ENCODE measurements at places on chromosomes 1 and 21. TPM values are rescaled to one million over a fixed set of nuclear protein-coding genes. Genes with fewer than 3 reads are reported as not detected.

GRCh38 chr21:41761211-41761933 is 5.5 kb downstream of the RIPK4 start:
- no peak for DNase-seq

DNA sequence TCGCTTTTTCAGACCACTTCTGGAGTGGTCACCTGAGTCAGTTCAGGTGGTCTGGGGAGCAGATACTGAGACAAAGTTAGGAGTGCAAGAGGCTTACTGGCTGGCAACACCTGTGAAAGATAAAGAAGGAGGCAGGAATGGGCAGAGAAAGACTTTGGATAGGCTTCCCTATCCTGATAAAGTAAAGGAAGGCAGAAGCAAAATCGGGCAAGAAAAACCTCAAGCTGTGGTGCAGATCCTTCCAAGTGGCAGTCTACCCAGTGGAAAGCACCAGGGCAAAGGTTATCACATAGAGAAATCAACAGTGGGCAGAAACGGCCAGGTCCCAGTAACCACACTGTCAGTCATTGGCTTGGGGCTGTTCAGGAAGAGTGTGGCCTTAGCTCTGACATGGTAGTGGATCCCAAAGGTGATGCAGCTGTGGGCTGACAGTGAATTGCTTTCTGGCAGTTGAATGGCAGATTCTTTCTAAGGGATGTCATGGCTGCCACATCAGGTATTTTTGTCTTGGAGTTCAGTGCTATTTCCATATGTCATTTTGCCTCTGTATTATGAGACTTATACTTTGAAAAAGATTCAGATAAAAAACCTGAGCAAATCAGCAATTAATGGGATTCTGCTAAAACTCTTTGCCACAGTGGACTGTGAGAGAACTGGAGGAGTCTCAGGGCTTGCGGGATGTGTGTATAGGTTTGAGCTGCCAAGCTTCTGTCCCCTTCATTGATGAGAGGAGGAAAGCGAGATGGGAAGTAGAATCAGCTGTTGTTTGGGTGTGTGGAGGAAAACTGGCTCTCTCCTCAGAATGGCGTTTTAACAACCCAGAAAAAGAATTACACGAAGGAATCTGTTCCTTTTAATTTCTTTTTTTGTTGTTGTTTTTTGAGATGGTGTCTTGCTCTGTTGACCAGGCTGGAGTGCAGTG is 8.1 kb upstream of the CGN start:
- DNase-seq, result no peak

Gene ODR4
- 35.3 TPM for polyA plus RNA-seq

DNA sequence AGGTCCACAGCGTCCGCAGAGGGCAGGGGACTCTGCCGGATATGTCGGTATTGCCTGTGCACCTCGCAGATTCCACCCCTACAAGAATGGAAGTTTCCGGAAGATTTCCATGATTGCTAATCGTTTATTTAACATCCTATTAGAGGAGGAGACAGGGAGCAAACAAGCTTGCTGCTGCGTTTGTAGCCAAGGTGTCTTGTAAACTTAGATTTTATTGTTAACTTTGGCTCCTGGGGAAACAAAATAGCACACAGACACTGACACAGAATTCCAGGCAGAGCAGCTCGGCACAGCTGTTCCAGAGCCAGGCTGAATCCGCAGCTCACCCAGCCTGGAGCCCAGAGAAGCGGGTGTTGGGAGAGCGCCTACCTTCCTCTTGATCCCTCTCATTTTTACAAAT is 75.7 kb downstream of the AJAP1 start:
- no peak for DNase-seq

DNA sequence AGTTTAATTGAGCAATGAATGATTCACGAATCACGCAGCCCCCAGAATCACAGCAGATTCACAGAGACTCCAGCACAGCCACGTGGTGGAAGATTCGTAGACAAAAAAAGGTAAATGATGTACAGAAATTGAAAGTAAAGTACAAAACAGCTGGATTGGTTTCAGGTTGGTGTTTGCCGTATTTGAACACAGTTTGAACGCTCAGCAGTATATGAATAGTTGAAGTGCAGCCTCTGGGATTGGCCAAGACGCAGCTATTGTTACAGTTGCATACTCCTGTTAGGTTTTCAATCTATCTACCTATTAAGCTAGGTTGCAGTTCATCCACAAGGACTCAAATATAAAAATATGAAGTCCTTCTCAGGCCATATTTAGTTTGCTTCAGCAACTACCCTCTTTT is 3.1 kb upstream of the MRPL55 start:
- no peak for DNase-seq

DNA sequence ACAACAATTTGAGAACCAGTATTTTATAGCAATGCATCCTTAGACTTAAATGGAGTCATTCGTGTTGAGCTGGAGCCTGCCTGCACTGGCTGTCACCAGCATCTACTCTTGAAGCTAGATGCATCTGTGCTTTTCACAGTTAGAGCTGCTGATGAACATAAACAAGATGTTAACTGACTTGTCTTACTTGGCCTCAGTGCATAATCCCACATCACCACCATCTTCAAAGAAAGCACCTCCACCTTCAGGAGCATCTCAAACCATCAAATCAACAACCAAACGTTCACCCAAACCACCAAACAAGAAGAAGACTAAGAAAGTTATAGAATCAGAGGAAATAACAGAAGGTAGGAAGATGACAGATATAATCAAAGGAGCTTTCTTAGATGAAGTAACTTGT is 71.1 kb downstream of the TPR start:
- no peak for DNase-seq

DNA sequence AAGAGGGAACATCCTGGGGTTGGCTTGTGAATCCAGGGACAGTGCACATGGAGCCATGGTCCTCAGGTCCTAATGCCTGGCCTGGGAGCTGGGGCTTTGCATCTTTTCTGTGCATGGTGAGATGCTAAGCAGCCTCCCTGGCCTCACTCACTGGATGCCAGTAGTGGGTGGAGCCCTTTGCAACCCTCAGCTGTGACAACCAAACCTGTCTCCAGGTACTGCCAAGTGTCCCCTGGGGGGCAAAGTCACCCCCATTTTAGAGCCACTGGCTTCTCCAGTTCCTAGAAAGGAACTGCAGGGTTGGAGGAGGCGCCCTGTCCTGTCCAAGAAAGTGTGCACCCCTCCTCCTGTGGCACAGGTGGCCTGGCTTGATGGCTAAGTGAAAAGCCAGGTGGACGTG is 44.6 kb upstream of the GRIK3 start:
- DNase-seq, result no peak

DNA sequence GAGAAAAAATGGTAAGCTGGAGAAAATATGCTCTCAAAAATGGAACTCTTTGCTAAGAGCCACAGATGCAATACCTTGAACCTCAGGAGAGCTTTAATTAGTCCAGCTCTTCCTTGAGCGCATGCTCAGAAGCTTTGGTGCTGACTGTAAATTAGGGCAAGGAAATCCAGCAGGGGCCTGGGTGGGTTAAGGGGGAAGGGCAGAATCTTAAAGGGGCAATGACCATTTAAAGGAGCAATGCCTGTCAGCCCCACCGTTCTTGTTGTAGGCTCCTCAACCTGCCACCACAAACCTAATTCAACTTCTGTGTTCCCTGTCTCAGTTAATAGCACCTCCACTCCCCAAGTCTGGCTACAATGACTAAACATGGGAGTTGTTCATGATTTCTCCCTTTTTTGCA is 6.8 kb upstream of the SLC22A15 start:
- DNase-seq, result peak; percentile 65

DNA sequence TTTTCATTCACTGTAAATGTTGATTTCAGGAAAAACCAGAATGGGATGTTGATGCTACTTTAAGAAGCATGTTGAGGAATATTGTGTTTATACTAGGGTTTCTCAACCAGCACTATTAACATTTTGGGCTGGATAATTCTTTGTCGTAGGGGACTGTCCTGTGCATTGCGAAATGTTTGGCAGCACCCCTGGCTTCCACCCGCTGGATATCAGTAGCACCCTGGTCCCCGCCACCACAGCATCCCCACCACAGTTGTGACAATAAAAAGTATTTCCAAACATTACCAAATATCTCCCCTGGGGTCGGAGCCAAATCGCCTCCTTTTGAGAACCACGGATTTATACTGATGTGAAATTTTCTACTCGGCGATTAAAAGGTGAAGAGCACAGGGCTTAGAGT is 41.9 kb downstream of the BTG3 start:
- no peak for DNase-seq

- no peak for DNase-seq
These were observed 60.3 kb downstream of the XCL2 start for GRCh38 chr1:168483539-168483938.

- no peak for DNase-seq
These were observed 52.7 kb upstream of the DIP2A start for GRCh38 chr21:46406001-46406400.

Gene C4BPB
- polyA plus RNA-seq, result 0.20 TPM

Gene RNASEL
- polyA plus RNA-seq, result 14.2 TPM

GRCh38 chr1:76068953-76069561 is 5.5 kb upstream of the ST6GALNAC3 start:
- peak; percentile 27 for DNase-seq

Gene KRTAP11-1
- polyA plus RNA-seq, result not detected

Gene GNG4
- 4.0 TPM for polyA plus RNA-seq

GRCh38 chr1:94061513-94062443 is 59.2 kb downstream of the ABCA4 start:
- no peak for DNase-seq

DNA sequence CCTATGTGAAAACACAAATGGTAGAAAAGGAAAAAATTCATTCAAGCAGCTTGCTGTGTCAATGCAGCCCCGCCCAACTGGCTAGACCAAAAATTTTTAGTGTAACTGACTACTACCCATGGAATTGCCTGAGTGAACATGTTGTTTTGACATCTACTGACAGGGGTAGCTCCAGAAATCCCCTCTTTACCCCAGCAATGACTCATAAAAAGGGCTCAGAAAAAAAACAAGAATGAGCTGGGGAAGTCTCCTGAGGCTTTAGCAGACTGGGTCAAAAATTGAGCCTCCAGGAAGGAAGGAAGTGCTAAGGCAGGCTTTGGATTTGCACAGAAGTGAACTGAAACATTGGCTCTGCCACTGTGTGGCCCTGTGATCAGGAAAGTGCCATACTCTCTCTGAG is 24.4 kb upstream of the FGGY start:
- no peak for DNase-seq

GRCh38 chr21:33901412-33902288 is 14.0 kb downstream of the ATP5PO start:
- DNase-seq, result peak; percentile 35

GRCh38 chr1:195569934-195570333 is 1038.3 kb downstream of the KCNT2 start:
- no peak for DNase-seq

GRCh38 chr1:10253755-10254154 is 43.4 kb downstream of the KIF1B start:
- DNase-seq, result peak; percentile 83

DNA sequence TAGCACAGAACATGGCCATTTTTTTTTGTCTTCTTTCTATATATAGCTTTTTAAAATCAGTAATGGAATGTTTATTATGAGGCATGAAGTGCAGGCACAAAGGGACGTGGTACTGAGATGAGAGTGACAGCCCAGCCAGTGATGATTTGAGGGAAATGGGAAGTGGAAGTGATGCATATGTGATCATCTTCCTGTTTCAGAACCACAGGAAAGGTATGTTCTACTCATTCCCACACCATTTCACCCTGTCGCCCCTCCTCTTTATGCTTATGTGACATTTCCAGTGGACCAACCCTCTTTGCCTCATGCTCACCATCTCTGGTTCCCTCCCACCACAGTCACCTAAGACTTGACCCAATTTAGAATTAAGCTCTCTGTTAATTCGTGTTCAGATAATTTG is 24.3 kb downstream of the PTGS2 start:
- no peak for DNase-seq

Gene ITLN2
- polyA plus RNA-seq, result 0.10 TPM

GRCh38 chr1:56625819-56626440 is 19.2 kb upstream of the PRKAA2 start:
- no peak for DNase-seq

DNA sequence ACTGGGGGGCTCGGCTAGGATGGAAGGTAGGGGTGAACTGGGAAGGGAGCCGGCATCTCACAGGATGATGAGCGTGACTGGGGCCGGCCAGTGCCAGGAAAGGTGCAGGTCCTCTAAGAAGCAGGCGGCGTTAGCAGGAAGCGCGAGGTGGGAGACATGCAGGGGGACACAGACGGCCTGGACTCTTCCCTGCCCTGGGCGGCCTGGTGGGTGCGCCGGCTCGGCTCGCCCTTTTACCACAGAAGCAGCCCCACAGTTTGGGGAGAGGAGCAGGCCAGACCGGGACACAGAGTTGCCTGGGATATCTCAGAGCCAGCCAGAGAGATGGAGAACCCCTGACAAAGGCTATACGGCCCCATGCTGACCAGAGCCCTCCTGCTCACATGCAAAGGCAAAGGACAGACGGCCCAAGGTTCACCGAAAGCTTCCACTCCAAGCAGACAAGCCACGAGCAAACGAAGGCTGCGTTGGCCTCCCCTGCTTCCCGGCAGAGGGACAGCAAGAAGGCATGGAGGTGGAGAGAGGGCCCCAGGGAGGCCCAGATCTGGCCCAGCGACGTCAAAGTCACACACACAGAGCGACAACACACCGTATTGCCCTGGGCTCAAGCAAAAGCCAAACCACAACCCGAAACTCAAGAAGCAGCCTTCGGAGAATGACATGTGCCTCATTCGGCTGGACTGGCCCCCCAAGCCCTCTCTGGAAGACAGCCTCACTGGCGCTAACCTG is 14.9 kb upstream of the ALDH4A1 start:
- DNase-seq, result no peak

DNA sequence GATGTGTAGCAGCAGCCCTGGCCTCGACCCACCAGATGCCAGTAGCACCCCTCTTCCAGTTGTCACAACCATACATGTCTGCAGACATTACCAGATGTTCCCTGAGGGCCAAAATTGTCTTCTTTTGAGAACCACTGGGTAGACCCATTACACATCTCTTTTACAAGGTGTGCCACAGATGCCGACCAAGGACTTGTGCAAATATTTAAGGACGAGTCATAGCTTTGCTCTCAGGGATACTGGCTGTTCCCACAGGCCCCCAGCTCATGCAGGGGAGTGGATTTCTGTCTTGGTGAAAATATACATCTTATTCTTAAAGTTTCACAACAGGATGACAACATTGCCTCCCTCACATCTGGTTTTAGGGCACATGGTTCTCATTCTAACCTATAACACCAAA is 59.4 kb upstream of the ZBTB18 start:
- DNase-seq, result no peak

GRCh38 chr1:187844313-187844712 is 1015.6 kb downstream of the PLA2G4A start:
- no peak for DNase-seq

Gene DMBX1
- not detected for polyA plus RNA-seq

Gene HMGB4
- polyA plus RNA-seq, result not detected

All from renal pelvis (tissue), 12 donors.